Activated naive CD4-positive, alpha-beta T cell treated with anti-CD3 and anti-CD28 coated beads, Interleukin-2, amount 10 ng/mL, durations not matched to agents 7 days and 5 days (primary cell): ENCODE measurements at places on chromosomes 2 and 18.

- DNase-seq = no peak
- peak overlapping the region; percentile 82 for H3K27ac ChIP-seq
- H3K4me1 ChIP-seq = peaks cover 71% of the 10 kb centered on the region
- peak overlapping the region; percentile 32 for H3K4me3 ChIP-seq
- no peaks in the 10 kb centered on the region for H3K27me3 ChIP-seq
Observed at GRCh38 chr18:63151539-63151938, 168.0 kb downstream of the BCL2 start.

DNA sequence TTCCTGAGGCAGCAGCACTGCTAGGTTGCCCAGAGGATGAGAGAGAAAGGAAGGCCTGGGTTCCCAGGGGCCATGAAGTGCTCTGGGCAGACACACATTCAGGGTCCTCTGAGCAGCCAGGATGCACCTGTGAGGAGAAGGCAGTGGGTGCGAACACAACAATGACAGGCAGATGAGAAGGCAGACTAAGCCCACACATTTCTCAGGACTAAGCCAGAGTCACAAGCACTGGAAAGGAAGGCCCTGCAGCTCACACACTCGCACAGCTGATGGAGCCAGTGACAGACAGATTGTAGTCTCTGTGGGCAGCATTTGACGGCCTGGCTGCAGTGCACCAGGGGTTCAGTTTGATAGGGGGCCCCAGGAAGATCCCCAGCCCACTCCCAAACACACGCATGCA lies 61.8 kb downstream of the ARHGEF4 start:
- no peaks in the 10 kb centered on the region for H3K4me1 ChIP-seq
- no peak overlapping the region for H3K4me3 ChIP-seq
- no peak for DNase-seq
- H3K27ac ChIP-seq = no peak overlapping the region

DNA sequence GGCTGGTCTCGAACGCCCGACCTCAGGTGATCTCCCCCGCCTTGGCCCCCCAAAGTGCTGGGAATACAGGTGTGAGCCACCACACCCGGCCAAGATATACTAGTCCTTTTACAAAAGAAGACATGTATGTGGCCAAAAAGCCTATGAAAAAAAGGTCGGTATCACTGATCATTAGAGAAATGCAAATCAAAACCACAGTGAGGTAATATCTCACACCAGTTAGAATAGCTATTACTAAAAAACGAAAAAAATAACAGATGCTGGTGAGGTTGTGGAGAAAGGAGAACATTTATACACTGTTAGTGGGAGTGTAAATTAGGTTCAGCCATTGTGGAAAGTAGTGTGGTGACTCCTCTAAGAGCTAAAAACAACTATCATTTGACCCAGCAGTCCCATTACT lies 26.4 kb downstream of the KLHL23 start:
- H3K4me1 ChIP-seq = peaks cover 20% of the 10 kb centered on the region
- no peak overlapping the region for H3K27ac ChIP-seq
- DNase-seq = no peak
- H3K4me3 ChIP-seq = no peak overlapping the region

DNA sequence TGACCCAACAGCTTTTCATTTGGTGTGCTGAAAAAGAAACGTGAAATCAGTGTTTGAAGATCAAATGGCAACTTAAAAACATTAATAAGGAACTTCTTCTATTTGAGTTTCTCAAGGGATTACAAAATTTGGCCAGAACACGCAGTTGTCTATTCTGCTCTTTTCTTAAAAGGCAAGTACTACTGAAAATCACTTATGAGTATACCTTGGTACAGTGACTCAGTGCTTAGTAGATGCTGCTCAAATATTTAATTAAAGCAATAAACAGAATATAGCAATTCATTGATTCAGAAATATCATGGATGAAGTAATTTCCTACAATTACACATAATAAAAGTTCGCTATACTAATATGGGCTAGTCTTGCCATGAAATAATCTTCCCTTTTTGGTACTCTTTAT lies 38.2 kb upstream of the MCM6 start:
- DNase-seq = no peak
- H3K27ac ChIP-seq = no peak overlapping the region
- H3K27me3 ChIP-seq = no peaks in the 10 kb centered on the region
- H3K4me1 ChIP-seq = peaks cover 13% of the 10 kb centered on the region
- H3K36me3 ChIP-seq = peaks cover 29% of the 10 kb centered on the region

DNA sequence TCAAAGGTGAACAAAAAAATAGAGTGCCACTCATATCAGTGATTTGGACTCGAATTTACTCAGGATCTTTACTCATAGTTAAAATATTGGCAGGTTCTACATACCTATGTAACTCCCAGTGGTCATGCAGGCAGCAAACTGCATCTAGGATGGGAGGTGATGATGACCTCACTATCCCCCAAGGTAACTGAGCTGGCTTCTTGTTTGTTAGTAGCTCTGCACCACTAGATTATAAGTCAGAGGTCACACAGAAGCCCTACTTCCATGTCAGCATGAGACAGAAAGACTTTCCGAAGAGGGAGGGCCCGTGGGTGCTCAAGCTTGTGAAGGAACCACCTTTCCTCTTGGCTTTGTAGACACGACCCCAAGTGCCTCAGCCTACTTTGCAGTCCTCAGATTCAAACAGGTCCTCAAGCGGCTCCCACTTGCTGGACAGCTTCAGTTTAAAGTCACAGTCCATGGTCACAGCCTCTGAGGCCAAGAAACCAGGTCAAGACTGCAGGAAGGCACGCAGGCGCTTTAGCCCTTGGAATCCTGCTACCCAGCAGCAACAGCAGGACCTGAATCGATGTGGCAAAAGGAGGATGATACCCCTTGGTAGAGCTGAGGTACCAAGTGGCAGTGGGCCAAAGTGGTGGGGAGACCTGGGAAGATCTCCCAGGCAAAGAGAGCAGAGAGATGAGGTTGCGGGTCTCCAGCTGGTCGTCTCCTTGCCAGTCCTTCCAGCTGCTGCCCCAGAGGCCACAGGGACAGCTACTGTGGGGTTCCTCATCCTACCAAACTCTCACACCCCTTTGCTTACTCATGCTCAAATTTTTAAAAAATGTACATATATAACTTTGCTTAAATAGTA lies 4.3 kb downstream of the NTSR2 start:
- H3K36me3 ChIP-seq = no peaks in the 10 kb centered on the region
- H3K4me1 ChIP-seq = peaks cover 4% of the 10 kb centered on the region
- DNase-seq = no peak

DNA sequence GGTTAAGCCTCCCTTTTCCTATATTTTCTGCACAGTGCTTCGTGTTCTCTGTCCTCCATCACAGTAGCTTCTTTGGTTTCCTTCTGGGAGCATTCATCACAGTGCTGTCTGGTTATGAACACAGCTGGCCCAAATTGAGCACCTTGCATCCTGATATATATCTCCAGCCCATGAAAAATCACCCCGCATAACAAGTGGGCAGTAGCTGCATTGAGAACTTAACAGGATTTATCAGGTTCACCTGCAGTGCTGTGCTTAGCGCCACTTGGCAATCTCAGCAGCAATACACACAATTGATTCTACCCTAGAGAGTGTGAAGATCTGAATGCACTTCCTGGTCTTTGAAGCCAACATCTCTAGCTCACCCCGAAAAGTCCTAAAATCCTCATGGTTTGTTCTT lies 408.0 kb downstream of the RNF144A start:
- H3K4me1 ChIP-seq = no peaks in the 10 kb centered on the region
- no peak overlapping the region for H3K4me3 ChIP-seq
- DNase-seq = no peak

GRCh38 chr2:219270055-219270372 lies 9.2 kb upstream of the DNAJB2 start:
- no peak overlapping the region for H3K4me3 ChIP-seq
- no peak overlapping the region for H3K27ac ChIP-seq
- peaks cover 65% of the 10 kb centered on the region for H3K27me3 ChIP-seq
- no peaks in the 10 kb centered on the region for H3K4me1 ChIP-seq
- no peaks in the 10 kb centered on the region for H3K36me3 ChIP-seq
- no peak for DNase-seq

- H3K27me3 ChIP-seq = no peaks in the 10 kb centered on the region
- no peak for DNase-seq
- no peaks in the 10 kb centered on the region for H3K4me1 ChIP-seq
- no peak overlapping the region for H3K27ac ChIP-seq
- H3K4me3 ChIP-seq = no peak overlapping the region
Observed at GRCh38 chr2:222105046-222105445, 193.8 kb downstream of the PAX3 start.

DNA sequence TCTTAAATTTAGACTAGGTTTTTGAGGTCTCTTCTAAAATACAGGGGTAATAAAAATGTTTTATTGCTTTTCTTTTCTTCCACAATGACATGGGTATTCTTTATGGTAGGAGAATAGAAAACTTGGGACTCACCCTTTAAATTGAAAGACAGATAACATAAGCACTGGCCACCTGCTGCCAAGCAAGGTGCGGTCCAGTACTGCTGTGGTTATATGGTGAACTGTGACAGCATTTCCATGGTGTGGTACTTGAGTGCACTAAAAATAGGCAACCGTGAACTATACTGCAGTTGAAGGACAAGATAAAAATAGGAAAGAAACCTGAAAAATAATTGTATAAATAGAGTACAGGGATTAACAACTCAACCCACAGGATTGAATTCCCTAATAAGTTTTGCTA lies 54.4 kb upstream of the GRB14 start:
- no peaks in the 10 kb centered on the region for H3K4me1 ChIP-seq
- no peaks in the 10 kb centered on the region for H3K27me3 ChIP-seq
- no peaks in the 10 kb centered on the region for H3K36me3 ChIP-seq
- H3K27ac ChIP-seq = no peak overlapping the region

GRCh38 chr2:240857039-240858008 lies 11.3 kb upstream of the AGXT start:
- H3K27me3 ChIP-seq = peaks cover 15% of the 10 kb centered on the region
- DNase-seq = no peak
- H3K4me3 ChIP-seq = no peak overlapping the region
- peaks cover 2% of the 10 kb centered on the region for H3K36me3 ChIP-seq

- DNase-seq = peak; percentile 66
- H3K4me3 ChIP-seq = peak overlapping the region; percentile 78
- H3K27ac ChIP-seq = peak overlapping the region; percentile 97
- peaks cover 19% of the 10 kb centered on the region for H3K36me3 ChIP-seq
- H3K4me1 ChIP-seq = peaks cover 39% of the 10 kb centered on the region
Observed at GRCh38 chr2:241617431-241618154, 19.4 kb downstream of the THAP4 start.

GRCh38 chr18:36298126-36298741 lies 721 bp downstream of the FHOD3 start:
- DNase-seq = no peak
- no peaks in the 10 kb centered on the region for H3K4me1 ChIP-seq
- no peak overlapping the region for H3K27ac ChIP-seq
- peaks cover 2% of the 10 kb centered on the region for H3K36me3 ChIP-seq
- H3K4me3 ChIP-seq = no peak overlapping the region
- peaks cover 45% of the 10 kb centered on the region for H3K27me3 ChIP-seq

DNA sequence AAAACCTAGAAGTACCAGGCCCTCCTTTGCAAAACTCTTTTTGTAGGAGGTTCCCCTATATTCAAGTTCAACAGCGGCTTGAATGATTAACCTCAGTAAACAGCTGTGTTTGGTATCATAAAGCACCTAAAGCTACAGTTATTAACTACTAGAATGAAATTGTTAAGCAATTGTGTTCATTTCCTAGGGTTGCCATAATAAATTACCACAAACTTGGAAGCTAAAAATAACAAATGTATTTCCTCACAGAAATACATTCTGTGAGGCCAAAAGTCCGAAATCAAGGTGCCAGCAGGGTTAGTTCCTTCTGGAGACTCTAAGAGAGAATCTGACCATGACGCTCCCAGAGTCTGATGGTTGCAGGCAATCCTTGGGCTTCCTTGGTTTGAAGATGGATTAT lies 202.1 kb upstream of the ACVR2A start:
- DNase-seq = no peak
- no peaks in the 10 kb centered on the region for H3K4me1 ChIP-seq
- H3K4me3 ChIP-seq = no peak overlapping the region
- H3K27me3 ChIP-seq = peaks cover 4% of the 10 kb centered on the region

DNA sequence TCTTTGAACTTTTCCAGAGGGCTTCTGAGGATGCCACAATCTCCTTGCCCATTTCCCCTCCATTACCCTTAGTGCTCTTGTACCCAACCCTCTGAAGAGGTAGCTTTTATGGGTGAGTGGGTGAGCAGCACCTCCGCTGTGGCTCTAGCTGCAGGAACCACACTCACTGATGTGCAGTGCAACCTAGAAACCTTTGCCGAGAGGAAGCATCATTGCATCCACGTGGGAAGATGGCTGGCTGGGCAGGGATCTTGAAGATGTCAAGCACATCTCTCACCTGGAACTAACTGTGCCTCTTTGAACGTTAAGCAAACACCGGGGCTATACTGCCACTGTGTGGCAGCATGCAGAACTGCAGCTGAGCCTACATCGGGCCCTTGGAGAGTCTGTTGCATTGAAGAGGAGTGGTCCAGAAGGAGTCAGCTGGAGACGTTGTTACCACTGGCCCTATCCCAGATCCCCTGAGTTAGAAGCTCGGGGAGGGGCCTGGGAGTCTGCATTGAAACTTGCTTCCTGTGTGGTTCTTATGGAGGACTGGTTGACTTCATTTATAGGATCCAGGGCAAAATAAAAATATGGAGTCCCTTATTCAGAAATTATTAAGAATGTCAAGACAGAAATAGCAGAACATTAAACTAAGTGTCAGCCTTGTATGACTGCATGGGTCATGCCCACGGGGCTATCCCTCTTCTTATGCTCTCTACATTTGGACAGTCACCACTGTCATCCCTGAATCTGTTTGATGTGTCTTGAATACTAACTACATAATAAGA lies 28.7 kb downstream of the IGFBP5 start:
- peaks cover 29% of the 10 kb centered on the region for H3K27me3 ChIP-seq
- no peak overlapping the region for H3K27ac ChIP-seq
- H3K4me3 ChIP-seq = no peak overlapping the region
- peak; percentile 80 for DNase-seq
- no peaks in the 10 kb centered on the region for H3K36me3 ChIP-seq

DNA sequence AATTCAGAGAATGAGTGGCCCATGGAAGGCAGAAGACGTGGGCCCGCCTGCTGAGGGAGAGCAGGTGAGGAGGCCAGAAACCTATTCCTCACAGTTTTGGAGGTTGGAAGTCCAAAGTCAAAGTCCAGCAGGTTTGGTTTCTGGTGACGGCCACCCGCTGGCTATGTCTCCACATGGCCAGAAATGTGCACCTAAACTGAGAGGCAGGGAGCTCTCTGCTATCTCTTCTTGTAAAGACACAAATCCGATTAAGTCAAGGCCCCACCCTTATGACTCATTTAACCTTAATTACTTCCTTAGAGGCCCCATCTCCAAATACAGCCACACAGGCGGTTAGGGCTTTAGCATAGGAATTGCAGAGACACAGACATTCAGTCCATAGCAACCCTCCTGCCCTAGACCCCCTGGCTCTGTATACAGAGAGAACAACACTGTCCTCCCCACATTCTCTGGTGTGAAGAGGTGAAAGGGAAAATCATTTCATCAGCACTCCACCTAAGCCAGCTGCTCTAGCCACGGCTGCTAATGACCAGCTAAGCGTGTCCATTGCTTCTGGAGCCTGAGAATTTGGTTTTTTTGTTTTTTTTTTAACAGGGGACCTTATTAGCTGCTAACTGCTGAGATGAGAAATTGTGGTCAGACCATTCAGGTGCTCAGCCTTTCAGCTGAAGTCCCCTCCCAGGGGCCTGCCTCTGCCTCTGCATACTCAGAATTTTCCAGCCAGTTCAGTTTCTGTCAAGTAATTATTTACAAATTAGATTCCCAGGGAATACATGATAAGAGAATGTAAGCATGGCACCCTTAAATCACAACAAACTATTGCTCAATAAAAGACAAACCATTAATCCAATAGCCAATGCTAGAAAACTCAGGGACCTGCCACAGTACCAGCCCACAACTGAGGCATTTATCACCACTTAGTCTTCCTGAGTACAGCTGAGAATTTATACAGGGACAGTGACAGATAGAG lies 368.7 kb upstream of the ID2 start:
- H3K27me3 ChIP-seq = peaks cover 34% of the 10 kb centered on the region
- DNase-seq = no peak
- peaks cover 61% of the 10 kb centered on the region for H3K4me1 ChIP-seq
- peak overlapping the region; percentile 47 for H3K27ac ChIP-seq
